Cerebellum (tissue), 4 donors: ENCODE measurements at places on chromosomes 16 and 17. TPM values are rescaled to one million over a fixed set of nuclear protein-coding genes. Genes with fewer than 3 reads are reported as not detected.

SIRT7 gene
- total RNA-seq = 9.9 TPM

RASL10B gene
- total RNA-seq = 5.3 TPM

WNK4 gene
- total RNA-seq = 0.82 TPM

GLIS2 gene
- total RNA-seq = 3.2 TPM

GRIN2C gene
- total RNA-seq = 8.1 TPM

WSCD1 gene
- 46.8 TPM for total RNA-seq

MRPL12 gene
- 2.3 TPM for total RNA-seq

MPV17L gene
- total RNA-seq = 11.1 TPM

OSGIN1 gene
- not detected for total RNA-seq

CCL8 gene
- 0.18 TPM for total RNA-seq

RUNDC3A gene
- 40.3 TPM for total RNA-seq

ITGAD gene
- not detected for total RNA-seq

CAPNS2 gene
- 0.82 TPM for total RNA-seq

KRT39 gene
- not detected for total RNA-seq

ABCC12 gene
- 2.3 TPM for total RNA-seq

LLGL2 gene
- total RNA-seq = 1.1 TPM

PPM1E gene
- total RNA-seq = 29.2 TPM
